ENCODE measurements at places on chromosomes 6 and 20. TPM values are rescaled to one million over a fixed set of nuclear protein-coding genes. Genes with fewer than 3 reads are reported as not detected.

GRCh38 chr20:44442298-44443070 lies 33.2 kb upstream of the TTPAL start:
- H3K27me3 ChIP-seq: peaks cover 4% of the 10 kb centered on the region
- H3K36me3 ChIP-seq: no peaks in the 10 kb centered on the region
- no peak overlapping the region for H3K4me3 ChIP-seq
- no peaks in the 10 kb centered on the region for H3K4me1 ChIP-seq
- H3K27ac ChIP-seq: no peak overlapping the region

- peak; percentile 50 for DNase-seq
- peaks cover 5% of the 10 kb centered on the region for H3K27me3 ChIP-seq
- H3K4me3 ChIP-seq: peak overlapping the region; percentile 87
- no peaks in the 10 kb centered on the region for H3K36me3 ChIP-seq
- H3K4me1 ChIP-seq: peaks cover 3% of the 10 kb centered on the region
Observed at GRCh38 chr6:154509421-154510143, 903 bp downstream of the CNKSR3 start.

GRCh38 chr6:128598571-128598970 lies 78.2 kb upstream of the PTPRK start:
- H3K27me3 ChIP-seq: peaks cover 2% of the 10 kb centered on the region
- no peaks in the 10 kb centered on the region for H3K36me3 ChIP-seq
- peaks cover 11% of the 10 kb centered on the region for H3K4me1 ChIP-seq
- no peak overlapping the region for H3K4me3 ChIP-seq
- DNase-seq: no peak
- no peak overlapping the region for H3K27ac ChIP-seq

DNA sequence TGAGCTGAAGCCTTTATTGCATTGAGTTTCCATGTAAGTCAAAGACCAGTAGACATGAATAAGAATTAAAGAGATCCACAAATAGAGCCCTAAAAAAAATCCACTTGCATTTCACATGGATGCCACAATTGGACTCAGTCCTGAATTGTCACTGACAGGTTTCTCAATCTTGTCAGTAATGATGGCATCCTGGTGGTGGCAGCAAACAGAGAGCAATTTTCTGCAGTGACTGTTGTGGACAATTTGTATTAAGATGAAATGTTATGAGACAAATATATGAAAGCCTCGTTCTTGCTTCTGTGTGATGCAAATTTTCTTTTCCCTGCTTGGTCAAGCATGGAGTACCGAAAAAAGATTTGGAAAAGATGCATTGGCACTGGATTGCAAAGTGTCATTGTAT lies 278.9 kb downstream of the SAMD5 start:
- H3K36me3 ChIP-seq: peaks cover 9% of the 10 kb centered on the region
- H3K27me3 ChIP-seq: peaks cover 1% of the 10 kb centered on the region
- H3K4me1 ChIP-seq: no peaks in the 10 kb centered on the region
- no peak overlapping the region for H3K27ac ChIP-seq
- no peak overlapping the region for H3K4me3 ChIP-seq

- H3K27ac ChIP-seq: no peak overlapping the region
- no peaks in the 10 kb centered on the region for H3K27me3 ChIP-seq
- H3K4me3 ChIP-seq: no peak overlapping the region
- no peak for DNase-seq
Observed at GRCh38 chr6:148324297-148324985, 18.2 kb upstream of the SASH1 start.

DNA sequence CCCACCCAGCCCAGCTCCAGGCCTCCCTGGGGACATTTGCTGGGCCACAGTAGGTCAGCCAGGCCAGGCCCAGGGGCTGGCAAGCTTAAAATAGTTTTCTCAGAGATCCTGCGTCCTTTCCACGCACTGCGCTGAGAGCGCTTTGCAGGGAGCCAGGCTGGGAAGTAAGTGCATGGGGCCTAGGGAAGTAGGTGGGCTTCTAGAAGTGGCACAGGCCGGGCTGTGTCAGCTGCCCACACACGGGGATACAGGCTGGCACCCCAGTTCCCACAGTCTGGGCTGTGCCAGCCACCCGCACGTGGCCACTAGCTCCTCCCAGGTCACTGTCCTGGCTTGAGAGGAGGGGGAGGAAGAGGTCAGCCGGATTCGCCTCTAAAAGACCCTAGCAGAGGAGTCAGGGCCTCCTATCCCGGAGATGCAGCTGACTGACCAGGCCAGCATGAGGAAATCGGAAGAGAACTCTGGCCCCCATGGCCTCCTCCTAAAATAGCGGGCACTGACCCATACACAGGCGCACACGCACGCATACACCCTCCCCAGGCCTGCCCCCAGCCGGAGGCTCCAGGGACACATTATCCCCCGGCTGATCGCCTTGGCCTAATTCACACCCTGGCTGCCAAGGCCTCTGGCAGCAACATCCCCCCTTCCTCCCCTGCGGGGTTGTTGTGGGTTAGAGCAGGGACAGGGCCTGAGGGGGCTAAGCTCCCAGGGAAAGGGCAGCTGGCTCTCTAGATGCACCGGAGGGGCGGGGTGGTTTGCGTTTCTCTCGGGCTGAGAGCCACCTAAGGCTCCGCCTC lies 5.4 kb downstream of the SLCO4A1 start:
- H3K36me3 ChIP-seq: no peaks in the 10 kb centered on the region
- H3K4me3 ChIP-seq: no peak overlapping the region
- no peak for DNase-seq

The OPN5 gene
- not detected for total RNA-seq

The LY6G6D gene
- total RNA-seq: not detected

DNA sequence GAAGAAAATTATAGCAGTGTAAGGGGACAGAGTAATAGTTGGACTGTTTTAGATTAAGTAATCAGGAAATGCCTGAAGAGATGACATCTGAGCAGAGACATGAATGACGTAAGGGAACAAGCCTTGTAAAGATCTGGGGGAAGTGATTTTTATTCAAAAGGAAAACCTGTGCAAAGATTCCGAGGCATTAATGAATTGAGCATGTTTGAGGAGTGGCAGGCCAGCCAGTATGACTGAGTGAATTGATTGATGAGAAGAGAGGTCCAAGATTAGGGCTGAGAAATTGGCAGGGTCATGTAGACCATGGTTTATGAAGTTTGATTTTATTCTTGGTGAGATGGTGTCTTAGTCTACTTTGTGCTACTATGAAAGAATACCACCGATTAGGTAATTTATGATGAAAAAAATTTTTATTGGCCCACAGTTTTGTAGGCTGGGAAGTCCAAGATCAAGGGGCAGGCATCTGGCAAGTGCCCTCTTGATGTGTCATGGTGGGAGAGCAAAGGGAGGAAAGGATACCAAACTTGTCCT lies 95.1 kb downstream of the LIN28B start:
- H3K4me1 ChIP-seq: peaks cover 21% of the 10 kb centered on the region
- no peak overlapping the region for H3K27ac ChIP-seq
- peaks cover 9% of the 10 kb centered on the region for H3K36me3 ChIP-seq
- H3K27me3 ChIP-seq: no peaks in the 10 kb centered on the region

The OR2B6 gene
- total RNA-seq: not detected

GRCh38 chr6:166553563-166554271 lies 32.8 kb downstream of the RAMACL start:
- H3K4me3 ChIP-seq: peak overlapping the region; percentile 9
- no peak for DNase-seq
- H3K36me3 ChIP-seq: no peaks in the 10 kb centered on the region
- H3K27ac ChIP-seq: no peak overlapping the region

DNA sequence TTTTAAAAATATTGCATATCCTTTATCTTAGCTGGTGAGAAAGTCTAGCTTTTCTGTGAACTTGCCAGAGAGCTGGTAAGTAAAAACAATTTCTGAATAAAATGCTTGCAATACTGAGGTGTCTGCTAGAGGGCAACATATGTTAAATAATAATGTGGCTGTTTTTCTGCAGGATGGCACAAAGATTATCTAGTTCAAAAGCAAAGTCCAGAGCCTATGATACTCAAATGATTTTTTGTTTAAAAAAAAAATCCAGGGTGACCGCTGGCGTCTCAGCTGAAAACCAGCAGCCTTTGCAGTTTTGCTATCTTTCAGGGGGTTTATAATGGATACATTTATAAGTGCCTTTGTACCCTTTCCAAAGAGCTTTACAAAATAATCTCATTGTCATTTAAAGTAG lies 194.9 kb downstream of the PHACTR1 start:
- DNase-seq: no peak
- no peaks in the 10 kb centered on the region for H3K36me3 ChIP-seq
- peaks cover 2% of the 10 kb centered on the region for H3K4me1 ChIP-seq
- H3K4me3 ChIP-seq: no peak overlapping the region
- H3K27ac ChIP-seq: no peak overlapping the region
- no peaks in the 10 kb centered on the region for H3K27me3 ChIP-seq

DNA sequence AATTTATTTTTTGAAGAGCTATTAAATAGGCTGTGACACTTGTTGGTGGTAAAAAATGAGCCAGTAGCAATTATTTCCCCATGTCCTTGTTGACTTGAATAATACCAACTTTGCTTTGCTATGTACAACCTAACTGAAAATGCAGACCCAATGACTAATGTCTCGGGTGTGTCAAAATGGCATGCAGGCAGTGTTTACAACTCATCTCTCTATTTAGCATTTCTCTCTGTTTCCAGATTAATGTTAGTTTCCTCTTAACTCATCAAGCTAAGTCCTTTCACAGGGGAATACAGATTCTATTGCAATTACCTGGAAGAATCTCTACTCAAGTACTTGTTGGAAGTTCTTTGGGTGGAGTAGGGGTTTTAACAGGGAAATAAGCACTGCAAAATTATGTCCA lies 504.4 kb downstream of the BCKDHB start:
- no peaks in the 10 kb centered on the region for H3K36me3 ChIP-seq
- H3K27me3 ChIP-seq: peaks cover under 1% of the 10 kb centered on the region
- no peaks in the 10 kb centered on the region for H3K4me1 ChIP-seq
- no peak overlapping the region for H3K4me3 ChIP-seq
- H3K27ac ChIP-seq: no peak overlapping the region
- no peak for DNase-seq

The PGBD1 gene
- 18.1 TPM for total RNA-seq

DNA sequence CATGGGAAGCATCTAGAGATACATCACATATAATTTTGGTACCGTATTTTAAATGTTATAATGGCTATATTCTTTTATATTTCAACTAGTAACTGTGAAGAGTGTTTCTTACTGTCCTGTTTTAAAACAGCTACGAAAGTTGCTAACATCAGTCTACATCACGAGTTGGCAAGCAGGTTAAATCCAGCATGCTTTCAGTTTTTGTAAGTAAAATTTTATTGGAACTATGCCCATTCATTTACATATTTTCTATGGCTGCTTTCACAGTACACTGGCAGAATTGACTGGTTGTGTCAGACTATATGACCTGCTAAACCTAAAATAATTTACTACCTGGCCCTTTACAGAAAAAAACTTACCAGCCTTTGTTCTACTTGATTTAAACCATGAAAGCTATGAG lies 478.1 kb downstream of the PHF3 start:
- no peaks in the 10 kb centered on the region for H3K4me1 ChIP-seq
- H3K4me3 ChIP-seq: no peak overlapping the region
- DNase-seq: no peak
- no peak overlapping the region for H3K27ac ChIP-seq
- H3K36me3 ChIP-seq: no peaks in the 10 kb centered on the region
- H3K27me3 ChIP-seq: no peaks in the 10 kb centered on the region

- H3K27me3 ChIP-seq: peaks cover 16% of the 10 kb centered on the region
- H3K4me3 ChIP-seq: no peak overlapping the region
- no peaks in the 10 kb centered on the region for H3K36me3 ChIP-seq
- no peak for DNase-seq
- peaks cover 53% of the 10 kb centered on the region for H3K4me1 ChIP-seq
Observed at GRCh38 chr6:38192011-38192410, 372.5 kb downstream of the ZFAND3 start.

DNA sequence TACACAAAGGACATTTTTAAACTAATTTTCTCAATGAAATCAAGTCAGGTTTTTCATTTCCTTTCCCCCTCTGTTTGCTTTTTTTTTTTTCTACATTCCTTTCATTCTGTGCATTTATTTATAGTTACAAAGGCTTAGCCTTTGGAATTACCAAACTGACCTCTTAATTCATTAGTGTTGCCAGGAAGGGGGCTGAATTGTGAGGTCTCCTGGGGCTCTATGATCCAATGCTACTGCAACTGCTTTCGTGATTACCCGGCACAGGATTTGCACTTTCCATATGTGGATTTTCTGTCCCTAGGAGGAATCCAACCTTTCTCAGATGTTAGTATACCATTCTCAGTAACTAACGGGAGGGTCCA lies 35.3 kb downstream of the NEDD9 start:
- H3K4me3 ChIP-seq: no peak overlapping the region
- H3K27ac ChIP-seq: no peak overlapping the region
- no peak for DNase-seq
- peaks cover 15% of the 10 kb centered on the region for H3K4me1 ChIP-seq

GRCh38 chr6:145727817-145728388 lies 7.4 kb downstream of the EPM2A start:
- no peak overlapping the region for H3K4me3 ChIP-seq
- DNase-seq: no peak
- H3K27ac ChIP-seq: no peak overlapping the region
- H3K27me3 ChIP-seq: peaks cover 2% of the 10 kb centered on the region

GRCh38 chr20:51363378-51363777 lies 179.1 kb downstream of the NFATC2 start:
- peaks cover 8% of the 10 kb centered on the region for H3K36me3 ChIP-seq
- no peak overlapping the region for H3K4me3 ChIP-seq
- H3K27me3 ChIP-seq: no peaks in the 10 kb centered on the region
- no peak for DNase-seq
- no peaks in the 10 kb centered on the region for H3K4me1 ChIP-seq

The CALHM4 gene
- total RNA-seq: not detected

- peaks cover 20% of the 10 kb centered on the region for H3K27me3 ChIP-seq
- peaks cover 5% of the 10 kb centered on the region for H3K36me3 ChIP-seq
- H3K27ac ChIP-seq: peak overlapping the region; percentile 97
Observed at GRCh38 chr6:32177183-32177787, 920 bp upstream of the RNF5 start.

DNA sequence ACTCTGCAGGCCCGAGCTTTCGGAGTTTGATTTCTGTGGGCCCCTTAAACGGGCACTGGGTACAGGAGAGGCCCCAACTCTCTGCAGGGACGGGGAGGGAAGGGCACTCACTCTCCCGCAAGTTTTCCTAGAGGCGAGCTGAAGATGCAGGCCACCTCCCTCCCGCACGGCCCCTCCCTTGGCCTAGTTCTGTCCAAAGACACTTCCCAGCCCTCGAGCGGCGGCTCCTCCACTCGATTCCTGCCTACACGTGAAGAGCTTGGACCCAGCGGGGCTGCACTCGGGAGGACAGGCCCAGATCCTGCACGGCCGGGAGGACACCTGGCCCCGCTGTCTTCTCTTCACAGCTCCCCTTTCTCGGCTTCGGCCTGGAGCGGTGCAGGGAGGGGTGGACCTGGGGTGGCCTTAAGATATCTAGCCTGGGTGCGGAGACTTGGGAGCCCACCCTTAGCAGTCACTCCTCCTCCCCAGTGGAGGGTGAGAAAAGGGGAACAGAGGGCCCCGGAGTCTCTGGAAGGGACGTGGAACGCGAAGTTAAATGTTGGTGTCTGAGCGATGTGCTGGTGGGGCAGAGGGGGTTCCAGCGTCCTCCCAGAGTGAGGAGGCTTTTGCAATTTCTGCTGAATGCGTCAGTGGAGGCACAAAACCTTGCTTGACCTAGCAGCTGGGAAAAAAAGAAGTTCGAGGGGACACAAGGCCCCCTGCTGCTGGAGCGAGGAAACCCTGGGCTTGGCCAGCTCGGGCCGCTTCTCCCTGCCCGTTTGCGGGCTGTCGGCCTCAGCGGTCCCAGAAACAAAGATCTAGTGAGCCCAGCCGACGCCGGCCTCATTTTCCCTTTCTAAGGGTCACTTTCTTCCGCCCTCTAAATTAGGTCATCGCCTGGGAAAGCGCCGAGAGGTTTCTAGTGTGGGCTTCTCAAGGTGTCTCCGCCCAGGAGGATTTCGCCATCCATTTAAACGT lies 4.9 kb downstream of the OLIG3 start:
- H3K27me3 ChIP-seq: peaks cover 38% of the 10 kb centered on the region
- H3K4me1 ChIP-seq: peaks cover 33% of the 10 kb centered on the region
- DNase-seq: peak; percentile 64
- peaks cover 4% of the 10 kb centered on the region for H3K36me3 ChIP-seq
- peak overlapping the region; percentile 91 for H3K4me3 ChIP-seq
- H3K27ac ChIP-seq: peak overlapping the region; percentile 91

Measured in glutamatergic neuron (in vitro differentiated cells).